ENCODE measurements at places on chromosomes 7 and 10.

DNA sequence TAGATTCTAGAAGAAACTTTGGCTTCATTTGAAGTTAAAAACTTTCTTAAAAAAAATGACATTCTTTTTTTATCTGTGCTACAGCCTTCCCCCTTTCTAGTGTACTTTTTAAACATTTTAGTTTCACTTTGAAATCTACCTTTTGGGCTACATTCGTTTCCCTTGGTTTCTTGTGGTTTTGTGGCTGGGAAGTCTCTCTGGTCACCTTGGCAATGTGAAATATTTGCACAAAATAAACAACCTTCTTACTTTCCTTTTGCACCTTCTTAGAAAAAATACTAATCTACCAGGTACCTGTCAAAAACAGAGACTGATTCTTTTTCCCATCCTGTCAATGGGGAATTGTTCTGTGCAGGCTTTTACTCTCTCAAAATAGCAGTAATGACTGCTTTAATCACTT, 350.2 kb downstream of the GATA3 start:
- no peak for DNase-seq

- DNase-seq = no peak
These were observed 32.3 kb upstream of the PPIF start for GRCh38 chr10:79314761-79315601.

GRCh38 chr7:50412973-50413372, 37.2 kb downstream of the FIGNL1 start:
- no peak for DNase-seq

GRCh38 chr7:126958367-126958766, 294.4 kb downstream of the GRM8 start:
- DNase-seq = no peak

GRCh38 chr7:74003621-74004020, 24.4 kb upstream of the ELN start:
- DNase-seq = no peak

DNA sequence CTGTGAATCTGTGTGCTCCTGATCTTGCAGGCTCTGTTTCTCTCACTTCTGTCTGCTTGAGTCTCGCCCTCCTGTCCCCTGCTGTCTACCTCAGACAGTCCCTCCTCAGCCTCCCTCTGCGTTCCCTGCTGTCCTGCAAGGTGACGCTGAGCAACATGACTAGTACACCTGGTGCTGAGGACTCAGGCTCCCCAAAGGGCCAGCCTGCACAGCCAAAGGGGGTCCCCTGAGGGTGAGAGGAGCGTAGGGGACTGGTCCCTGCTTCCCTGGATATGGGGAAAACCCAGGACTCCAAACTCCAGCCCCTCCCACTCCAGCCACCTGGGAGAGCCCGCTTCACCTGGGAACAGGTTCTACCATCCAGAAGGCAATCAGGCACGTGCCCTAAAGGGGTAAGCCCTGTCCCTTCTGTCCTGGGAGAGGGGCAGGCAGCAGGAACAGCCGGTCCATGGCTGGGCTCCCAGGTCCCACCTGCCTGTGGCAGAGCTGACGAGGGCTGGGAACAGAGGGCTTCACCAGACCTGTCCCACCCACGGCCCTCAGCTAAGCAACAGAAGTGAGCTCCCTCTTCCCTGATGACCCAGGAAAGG, 156.5 kb downstream of the UBE2H start:
- no peak for DNase-seq

- no peak for DNase-seq
These were observed 50.8 kb upstream of the BTRC start for GRCh38 chr10:101303087-101303703.

GRCh38 chr7:40799-41750, 151.3 kb upstream of the FAM20C start:
- no peak for DNase-seq

DNA sequence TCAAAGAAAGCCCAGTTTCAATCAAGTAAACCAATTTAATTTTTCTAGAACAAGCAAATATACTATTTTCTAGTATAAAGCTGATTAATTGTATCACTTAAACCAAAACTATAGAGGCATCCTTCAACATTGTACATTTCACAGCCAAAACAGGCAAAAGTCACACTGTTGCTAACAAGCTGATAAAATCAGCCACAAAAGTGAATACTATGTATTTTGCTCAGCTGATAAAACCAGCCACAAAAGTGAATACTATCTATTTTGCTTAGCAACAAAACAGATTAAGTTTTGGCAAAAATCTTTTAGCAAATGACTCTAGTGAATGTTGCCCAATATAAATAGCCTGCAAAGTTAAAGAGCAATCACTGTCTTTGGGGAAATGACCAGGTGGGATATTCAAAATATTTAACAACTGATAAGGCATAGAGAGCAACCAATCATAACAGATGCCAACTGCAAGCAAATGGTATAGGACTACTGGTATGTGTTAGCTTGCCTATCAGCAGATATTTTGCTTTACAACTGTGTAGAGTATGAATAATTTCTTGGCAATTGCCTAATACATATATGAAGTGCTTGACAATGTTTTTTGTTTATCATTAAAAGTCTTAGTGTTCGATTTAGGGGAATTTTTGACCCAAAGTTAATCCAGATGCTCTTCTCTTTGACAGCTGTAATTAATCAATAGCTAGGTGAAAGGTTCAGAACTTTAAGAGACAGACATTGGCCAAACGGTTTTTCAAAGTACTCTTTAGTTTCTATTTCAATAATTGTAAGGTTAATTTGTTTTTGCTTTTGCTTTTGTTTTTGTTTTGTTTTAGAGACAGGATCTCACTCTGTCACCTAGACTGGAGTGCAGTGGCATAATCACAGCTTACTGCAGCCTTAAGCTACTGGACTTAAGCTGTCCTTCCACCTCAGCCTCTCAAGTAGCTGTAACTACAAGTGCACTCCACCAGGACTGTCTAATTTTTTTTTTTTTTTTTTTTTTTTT, 44.4 kb upstream of the SP4 start:
- DNase-seq = no peak
